ENCODE measurements at places on chromosomes 11 and 22.

GRCh38 chr22:39654131-39654926 is 83.8 kb downstream of the CACNA1I start:
- no peak for DNase-seq

DNA sequence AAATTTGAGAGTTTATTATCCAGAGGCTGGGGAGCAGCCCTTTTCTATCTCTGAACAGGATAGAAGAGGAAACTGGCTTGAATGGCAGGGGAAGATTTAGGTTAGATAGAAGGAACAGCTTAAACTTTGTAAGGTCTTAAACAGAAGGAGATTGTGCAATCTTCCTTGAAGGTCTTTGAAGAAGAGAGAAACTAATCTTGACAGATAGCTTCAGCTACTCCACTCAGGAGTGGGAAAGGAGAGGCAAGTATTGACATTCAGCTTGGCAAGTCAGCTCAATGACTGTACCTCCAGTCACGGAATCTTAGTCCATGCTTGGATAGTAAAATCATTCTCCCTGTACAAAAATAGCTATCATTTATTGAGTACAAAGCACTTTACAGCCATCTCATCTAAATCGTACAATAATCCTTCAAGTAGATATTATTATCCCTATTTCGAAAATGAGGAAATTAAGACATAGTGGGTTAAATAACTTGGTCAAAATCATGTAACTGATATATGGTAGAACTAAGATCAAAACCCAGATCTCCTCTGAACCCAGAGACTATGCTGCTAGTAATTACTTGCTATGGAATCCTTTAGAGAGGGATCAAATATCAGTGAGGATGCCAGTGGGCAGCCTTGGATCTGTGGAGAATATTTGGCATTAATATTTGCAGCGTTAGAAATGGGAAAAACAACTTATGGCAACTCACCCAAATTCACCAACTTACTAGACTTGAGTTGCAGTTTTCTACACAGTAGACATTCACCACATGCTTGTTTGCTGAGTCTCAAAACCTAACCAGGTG is 14.6 kb downstream of the C11orf97 start:
- DNase-seq: peak; percentile 13

- no peak for DNase-seq
Observed at GRCh38 chr11:66915866-66916265, 42.3 kb downstream of the PC start.

- DNase-seq: peak; percentile 70
Observed at GRCh38 chr11:68128682-68129327, 7.6 kb upstream of the CHKA start.

- DNase-seq: no peak
Observed at GRCh38 chr11:78688460-78688859, 113.8 kb upstream of the NARS2 start.

DNA sequence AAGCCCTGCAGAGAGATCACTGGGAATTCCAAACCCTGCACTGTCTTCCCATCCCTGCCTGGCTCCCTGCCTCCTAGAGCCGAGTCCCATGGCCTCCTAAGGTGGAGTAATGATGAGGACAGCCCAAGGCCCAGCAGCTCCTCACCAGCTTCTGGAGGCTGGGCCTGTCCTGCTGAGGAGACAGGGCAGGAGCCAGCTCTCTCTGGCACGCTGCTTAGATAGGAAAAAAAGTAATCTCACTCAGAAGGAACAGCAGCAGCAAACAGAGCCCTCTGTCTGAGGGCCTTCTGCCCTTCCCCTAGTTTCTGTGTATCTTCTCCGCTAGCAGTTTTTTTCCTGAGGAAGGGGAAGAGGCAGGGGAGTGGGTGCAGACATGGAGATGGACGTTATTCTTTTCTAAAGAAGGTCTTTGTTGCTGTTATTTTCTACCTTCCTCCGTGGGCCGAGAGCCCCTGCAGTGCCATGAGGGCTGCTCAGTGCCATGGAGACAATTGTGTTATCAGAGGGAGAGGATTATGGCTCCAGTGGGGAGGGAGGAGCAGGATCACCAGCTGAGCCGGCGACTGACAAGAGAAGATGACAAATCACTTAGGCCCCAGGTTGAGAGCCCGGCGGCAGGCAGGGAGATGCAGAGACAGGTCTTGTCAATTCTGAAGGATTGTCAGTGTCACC is 315.3 kb downstream of the BUD13 start:
- DNase-seq: no peak

DNA sequence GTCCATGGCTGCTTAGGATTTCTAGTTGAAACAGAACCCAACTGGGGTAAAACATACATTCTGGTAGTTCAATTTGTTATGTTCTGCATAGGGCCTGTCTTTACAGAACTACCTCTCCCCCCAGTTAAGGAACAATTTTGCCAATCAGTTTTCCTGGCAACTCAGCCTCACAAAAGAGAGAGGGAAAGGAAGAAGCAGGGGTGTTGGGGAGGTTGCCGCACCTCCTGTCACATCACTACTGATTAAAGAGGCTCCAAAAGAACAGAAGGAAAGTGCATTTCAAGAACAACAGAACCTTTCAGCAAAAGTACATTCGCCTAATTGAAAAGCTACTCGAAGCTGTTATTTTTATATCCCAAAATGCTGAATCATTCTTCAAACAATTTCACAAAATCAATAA is 217.6 kb downstream of the CADM1 start:
- no peak for DNase-seq

GRCh38 chr11:91608677-91609076 is 615.9 kb upstream of the FAT3 start:
- no peak for DNase-seq

DNA sequence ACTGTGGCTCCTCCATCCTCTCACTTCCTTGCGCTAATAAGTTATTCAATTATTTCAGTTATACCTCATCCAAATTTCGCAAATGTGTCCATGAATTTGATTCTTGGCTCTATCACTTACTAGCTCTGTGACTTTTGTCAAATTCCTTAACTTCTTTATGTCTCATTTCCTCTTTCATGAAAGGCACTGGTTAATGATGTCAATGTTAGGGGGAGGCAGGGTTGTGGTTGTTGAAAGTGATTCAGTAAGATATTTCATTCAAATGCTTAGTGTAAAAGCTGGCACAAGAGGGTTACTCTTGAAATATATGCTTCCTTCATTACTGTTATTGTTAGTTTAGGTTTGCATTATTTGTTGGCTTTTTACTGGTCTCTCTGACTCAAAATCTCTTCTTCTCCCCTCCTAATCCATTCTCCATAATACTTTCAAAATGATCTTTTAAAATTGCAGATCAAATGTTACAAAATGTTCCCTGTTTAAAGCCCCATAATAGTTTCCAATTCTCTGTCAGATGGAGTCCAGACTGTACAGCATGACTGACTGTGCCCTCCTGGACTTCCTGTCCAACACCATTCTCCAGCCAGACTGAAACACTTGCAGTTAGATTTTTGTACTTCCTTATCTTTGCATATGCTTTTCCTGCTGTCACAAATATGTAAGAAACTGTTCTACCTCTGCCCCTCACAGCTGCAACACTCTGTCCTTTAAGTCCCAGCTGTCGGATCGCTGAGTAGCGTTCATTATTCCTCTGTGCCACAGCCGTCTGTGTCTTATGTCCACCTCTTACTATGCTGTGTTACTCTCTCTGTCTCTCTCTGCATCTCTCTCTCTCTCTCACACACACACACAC is 510.6 kb upstream of the RAG2 start:
- no peak for DNase-seq

GRCh38 chr11:40514124-40514523 is 945.3 kb downstream of the LRRC4C start:
- DNase-seq: peak; percentile 6

- DNase-seq: no peak
Observed at GRCh38 chr11:13952221-13952620, 10.3 kb upstream of the SPON1 start.

DNA sequence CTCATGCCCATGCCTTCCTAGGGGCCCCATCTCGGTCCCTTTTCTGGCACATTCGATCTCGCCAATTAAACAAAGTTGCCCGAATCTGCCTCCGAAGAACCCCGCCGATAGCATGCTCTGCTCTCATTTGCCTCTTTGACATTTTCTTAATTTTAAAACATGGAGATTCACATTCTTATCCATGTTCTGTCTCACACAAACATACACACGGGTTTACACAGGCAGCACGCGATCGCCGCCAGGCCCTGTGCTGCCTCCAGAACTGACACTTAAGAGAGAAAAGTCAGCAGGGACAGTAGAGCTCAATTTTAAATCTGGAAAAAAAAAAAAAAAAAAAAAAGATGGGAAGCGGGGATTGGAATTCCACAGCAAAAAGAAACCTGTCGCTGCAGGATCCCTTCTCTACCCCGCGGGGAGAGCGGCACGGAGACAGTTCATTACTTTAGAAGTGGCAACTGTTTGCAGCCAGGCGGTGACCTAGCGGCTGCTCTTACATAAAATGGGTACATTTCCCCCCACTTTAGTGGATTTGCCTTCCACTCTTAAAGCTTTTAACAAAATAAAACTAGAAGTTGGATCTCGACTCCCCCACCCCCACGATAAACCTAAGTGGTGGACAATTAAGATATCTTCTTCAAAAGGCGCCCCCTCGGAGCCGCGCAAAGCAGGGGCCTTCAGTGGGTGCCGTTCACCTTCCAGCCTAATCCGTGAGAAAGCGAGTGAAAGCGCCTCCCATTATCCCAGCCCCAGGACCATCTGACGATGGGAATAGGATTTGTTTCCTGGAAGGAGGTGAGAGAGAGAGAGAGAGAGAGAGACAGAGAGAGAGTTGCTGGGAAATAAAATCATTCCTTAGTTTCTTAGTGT is 13.7 kb downstream of the PAX6 start:
- no peak for DNase-seq

- no peak for DNase-seq
Observed at GRCh38 chr11:70032470-70032795, 45.7 kb upstream of the ANO1 start.

GRCh38 chr11:118615282-118615975 is 8.0 kb downstream of the PHLDB1 start:
- no peak for DNase-seq

- no peak for DNase-seq
Observed at GRCh38 chr11:30873924-30874610, 287.9 kb upstream of the MPPED2 start.

DNA sequence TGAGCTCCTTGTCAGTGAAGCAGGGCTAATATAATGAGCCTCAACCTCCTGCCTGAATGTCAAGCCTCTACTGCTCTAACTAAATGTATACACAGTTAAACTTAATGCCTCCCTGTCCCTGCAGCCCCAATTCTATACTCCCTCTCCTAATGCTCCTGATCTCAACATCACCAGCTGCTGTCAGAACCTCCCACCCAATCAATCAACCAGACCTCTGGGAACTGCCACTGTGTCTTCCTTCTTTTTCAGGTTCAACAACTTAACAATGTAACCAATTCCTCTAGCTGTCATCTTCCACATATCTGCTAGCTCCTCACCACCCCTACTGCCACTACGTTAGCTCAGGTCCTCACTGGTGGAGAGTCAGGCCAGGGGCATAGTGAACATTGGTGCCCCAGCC is 339.8 kb upstream of the NARS2 start:
- no peak for DNase-seq

GRCh38 chr11:130218501-130219070 is 59.0 kb downstream of the ST14 start:
- no peak for DNase-seq

- DNase-seq: peak; percentile 66
Observed at GRCh38 chr11:124657904-124658303, 15.6 kb downstream of the SIAE start.

GRCh38 chr22:32870474-32870873 is 69.0 kb downstream of the TIMP3 start:
- DNase-seq: no peak

DNA sequence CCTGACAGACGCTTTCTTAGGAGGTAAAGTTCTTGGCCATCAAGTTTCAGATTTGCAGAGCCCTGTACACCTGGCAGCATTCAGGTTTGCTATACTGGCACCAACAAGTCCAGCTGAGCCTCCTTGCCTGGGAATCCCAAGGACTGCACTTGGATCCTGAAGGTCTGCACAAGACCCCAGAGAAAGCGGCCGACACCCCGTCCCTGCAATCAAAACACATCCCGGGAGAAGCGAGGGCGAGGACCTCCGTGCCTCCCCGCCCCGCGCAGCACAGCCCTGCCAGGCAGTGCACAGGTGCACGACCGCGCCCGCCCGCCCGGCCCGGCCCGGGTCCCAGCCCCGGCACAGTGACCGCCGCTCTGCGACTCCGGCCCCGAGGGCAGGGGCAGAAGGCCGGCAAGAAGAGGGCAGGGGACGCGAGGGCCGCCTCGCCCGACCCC is 559 bp downstream of the MRTFA start:
- no peak for DNase-seq

Data from fibroblast of gingiva (primary cell).